ENCODE measurements at places on chromosomes 3 and 15.

DNA sequence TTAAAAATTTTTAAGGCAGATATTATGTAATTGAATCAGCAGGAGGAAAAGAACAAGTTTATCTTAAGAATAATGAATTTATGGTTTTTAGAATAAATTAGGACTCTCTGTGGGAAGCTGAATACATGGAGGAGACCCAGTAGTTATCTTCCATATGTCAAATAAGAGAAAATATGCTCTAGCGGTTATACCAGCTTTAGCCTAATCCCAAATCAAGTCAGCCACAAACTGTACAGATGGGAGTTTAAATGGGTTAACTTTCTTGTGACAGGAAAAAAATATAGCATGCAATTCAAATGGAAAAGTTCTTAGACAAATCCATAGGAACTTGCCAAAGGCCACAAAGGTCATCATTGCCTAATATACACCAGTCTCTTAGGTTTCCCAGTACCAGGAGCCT is 84.3 kb downstream of the TTBK2 start:
- no peak for DNase-seq

- DNase-seq = no peak
These were observed 23.8 kb upstream of the TM2D3 start for GRCh38 chr15:101675796-101676582.

GRCh38 chr15:48647962-48648361 is 2.5 kb upstream of the FBN1 start:
- no peak for DNase-seq

DNA sequence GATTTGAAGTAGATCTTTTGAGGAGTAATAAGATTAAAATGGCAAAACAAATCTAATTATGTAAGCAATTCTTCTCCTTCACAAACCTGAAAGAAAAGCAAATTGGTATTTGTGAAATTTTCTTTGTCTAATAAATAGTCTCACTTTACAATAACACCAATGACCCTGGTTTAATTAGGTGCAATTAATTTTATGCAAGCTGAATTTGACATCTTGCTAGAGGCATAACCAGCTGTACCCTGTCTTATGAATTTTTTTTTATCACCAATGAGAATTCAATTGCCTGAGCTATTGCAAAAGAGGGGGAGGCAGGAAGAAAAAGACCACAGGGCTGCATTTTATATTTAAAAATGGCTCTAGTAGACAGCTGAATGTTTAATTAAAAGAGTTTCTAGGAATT is 113.5 kb upstream of the IL12A start:
- peak; percentile 22 for DNase-seq

- no peak for DNase-seq
These were observed 42.1 kb downstream of the MINAR1 start for GRCh38 chr15:79474252-79474651.

DNA sequence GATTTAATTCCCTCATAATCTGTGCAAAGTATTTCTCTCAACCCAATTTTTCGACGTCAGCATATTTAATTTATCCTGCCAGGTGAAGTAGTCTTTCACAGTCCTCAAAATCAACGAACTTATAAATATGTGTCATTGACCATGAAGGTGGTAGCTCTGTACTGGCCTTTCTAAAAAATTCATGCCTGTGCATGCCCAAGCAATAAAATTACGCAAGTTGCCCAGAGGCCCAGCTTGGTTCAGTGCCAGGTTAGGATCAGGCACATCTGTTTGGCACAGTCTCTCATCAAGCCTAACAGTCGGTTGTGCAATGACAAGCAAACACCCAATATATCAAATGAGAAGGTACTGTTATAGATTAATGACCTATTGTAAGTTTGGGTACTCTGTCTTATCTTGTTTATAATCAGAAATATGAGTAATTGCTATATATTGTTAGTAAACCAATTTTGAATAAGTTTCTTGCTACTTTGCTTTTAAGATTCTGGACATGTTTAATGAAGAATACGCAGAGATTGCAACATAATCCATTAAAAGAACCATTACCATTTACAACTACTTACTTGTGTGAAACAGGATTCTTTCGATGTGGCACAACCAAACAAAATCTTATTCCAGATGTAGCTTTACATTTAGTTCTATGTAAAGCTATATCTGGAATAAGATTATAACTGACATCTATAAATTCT is 159.0 kb upstream of the IL12A start:
- peak; percentile 97 for DNase-seq

GRCh38 chr3:144763878-144764454 is 792.3 kb downstream of the DIPK2A start:
- no peak for DNase-seq

GRCh38 chr15:66955001-66955516 is 110.3 kb upstream of the SMAD3 start:
- DNase-seq = no peak

GRCh38 chr3:185727873-185728272 is 97.0 kb downstream of the IGF2BP2 start:
- no peak for DNase-seq

- peak; percentile 80 for DNase-seq
These were observed 215.6 kb upstream of the RBMS3 start for GRCh38 chr3:29065211-29065785.

GRCh38 chr15:51085764-51086163 is 8.9 kb downstream of the TNFAIP8L3 start:
- DNase-seq = no peak

GRCh38 chr15:25971053-25971452 is 107.9 kb upstream of the ATP10A start:
- DNase-seq = no peak

- DNase-seq = peak; percentile 57
These were observed 309.6 kb downstream of the TUSC7 start for GRCh38 chr3:117019082-117019713.

DNA sequence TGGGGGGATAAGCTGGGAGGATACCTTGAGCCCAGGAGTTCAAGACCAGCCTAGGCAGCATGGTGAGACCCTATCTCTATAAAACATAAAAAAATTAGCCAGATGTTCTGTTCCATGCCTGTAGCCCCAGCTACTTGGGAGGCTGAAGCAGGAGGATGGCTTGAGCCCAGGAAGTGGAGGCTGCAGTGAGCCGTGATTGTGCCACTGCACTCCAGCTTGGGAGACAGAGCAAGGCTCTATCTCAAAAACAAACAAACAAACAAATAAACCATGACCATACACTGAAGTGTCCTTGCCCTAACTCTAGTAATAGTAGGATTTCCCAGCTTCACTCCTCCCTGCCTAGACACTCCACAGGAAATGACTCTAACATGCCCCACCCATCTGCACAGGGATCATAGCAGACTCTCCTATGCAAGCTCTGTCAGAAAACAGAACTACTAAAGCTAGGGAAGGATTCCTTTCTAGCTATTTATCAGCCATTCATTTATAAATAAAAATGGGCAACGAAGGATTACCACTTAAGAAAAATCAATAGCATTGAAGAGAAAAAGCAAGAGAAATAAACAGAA is 4.6 kb downstream of the ERICH6 start:
- no peak for DNase-seq

DNA sequence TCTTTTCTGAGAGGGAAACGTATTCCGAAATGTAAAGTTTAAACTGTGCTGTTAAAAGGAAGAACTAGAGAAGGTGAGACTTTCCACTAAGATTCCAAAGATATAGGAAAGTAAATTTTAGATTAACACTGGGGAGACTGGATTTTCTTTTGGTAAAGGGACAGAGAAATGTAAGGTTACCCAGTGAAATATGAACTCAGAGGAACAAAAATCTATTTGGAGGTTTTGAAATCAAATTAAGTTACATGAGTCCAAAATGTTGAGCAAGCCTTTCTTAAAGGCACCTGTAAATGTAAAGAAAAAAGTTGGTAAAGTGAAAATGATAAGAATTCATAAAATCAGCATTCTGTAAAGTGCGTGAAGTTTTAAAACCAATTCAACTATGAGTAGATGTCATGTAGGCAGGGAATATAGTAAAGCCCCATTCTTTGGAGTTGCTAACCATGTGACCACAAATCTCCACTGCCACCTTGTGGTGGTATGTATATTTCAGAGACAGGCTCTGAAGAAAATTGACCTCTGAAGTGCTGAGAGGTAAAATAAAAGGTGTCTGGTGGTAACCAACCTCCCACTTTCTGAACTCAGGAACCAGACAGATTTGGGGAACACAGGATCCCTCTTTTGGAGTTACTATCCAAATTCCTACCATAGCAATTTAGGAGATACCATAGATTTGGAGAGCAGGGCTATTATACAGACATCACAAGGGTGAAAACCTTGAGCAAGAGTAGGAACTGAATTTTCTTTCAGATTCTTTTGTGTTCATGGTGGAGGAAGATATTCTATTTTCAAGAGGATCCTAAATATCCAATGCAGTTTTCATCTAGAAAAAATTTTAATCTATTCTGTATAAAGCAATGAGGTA is 215.3 kb downstream of the ROBO2 start:
- peak; percentile 77 for DNase-seq

DNA sequence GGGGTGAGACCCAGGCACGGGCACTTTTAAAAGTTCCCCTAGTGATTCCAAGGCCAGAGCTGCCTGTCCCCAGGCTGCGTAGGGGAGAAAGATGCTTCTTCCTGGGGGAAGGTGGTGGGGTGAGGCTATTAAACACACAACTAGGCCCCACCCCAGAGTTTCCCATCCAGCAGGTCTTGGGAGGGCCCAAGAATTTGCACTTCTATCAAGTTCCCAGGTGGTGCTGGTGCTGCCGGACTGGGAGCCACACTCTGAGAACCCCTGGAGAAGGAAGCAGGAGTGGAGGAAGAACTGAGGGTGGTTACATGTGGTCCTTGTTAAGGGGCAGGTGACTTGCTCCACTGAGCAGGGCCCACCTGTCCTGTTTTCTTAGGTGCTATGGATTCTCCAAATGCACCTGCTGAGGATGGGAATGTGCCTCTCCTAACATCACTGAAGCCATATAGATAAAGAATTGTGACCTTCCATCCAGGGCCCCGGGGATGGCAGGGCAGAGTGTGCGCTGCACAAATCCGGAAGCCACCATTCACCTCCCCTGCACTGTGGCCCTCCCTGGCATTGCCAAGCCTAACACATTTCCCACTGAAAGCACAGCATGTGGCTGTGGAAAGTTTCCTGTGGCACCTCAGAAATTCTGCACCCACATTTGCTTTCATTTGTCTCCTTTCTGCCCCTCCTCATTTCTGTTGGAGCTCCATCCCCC is 111.5 kb upstream of the MEF2A start:
- no peak for DNase-seq

DNA sequence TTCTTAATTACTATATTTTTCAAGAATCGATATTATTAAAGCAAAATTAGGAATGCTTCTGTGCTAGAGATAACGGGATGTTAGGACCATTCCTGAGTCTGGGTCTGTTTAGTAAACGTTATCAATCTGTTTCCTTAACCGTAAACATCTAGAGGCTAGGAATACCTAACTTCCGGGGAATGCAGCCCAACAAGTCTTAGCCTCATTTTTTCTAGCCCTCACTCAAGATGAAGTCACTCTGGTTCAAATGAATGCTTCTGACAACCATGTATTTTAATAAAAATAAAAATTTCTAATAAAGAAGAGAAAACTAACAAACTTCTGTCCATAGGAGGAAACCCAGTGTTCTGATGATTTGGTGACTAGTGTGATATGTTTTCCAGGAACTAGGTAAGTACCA is 11.1 kb upstream of the SELENOK start:
- DNase-seq = no peak

DNA sequence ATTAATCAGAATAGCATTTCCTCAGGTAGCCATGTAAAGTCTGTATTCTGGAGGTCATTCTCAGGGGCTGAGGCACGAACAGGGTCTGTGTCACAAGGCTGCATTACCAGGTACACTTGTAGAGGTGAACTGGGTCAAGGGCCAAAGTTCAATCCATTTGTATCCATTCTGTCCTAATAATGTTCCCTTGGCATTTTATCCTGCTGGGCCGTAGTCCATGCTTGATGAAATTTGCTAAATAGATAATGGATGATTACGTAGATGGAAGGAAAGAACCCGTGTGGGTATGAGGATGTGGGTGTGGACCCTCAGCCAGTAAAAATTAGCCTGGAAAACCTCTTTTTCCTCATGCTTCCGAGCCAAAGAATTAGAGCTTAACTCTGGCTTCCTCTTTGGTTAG is 785.9 kb downstream of the GRM7 start:
- DNase-seq = no peak

DNA sequence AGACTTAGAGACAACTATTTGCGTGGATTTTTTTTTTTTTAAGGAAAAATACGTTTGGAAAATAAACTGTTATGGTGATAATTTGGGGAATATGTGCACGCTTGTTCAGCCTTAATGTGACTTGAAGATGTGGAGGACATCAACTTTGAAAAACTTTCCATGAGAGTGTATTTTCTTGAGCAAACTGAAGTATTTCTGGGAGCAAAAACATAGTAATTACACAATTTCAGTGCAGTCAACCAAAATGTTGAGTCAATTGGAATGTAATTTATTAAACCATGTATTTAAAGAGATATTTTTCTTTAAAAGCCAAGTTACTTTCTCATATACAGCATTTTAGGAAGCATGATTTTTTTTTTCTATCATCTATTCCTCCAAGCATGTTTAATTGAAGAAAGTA is 80.3 kb upstream of the FLNB start:
- DNase-seq = no peak

DNA sequence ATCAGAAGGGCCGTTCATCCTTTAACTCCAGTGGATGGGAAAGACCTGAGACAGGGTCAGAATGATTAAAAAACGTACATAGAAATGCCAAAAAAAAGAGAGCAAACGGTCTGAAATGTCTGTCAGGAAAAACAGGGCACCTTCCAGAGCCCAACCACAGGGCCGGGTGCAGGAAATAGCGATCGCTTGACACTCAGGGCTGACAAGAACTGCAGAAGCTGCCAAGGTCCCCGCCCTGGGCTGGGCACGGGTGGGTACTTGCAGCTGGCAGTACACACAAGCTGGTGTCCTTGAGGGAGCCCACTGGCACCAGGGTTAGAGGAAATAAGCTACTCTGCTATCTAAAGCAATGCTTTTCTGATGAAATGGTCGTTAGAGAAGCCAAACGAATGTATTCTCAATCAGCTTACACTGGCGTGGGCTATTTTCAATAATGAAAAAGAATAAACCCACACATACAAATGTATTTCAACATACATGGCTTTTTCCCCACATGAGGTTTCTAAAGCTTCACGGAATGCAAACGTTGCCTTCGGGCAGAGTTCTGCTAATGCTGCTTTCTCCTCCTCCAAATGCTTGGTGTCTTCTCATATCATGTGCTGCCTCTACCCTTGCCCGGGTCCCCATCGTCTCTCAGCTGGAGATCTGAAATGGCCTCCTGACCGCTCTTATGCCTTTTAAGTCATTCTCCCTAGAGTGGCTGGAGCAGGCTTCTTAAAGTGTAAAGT is 15.6 kb downstream of the FRMD4B start:
- DNase-seq = no peak

GRCh38 chr3:138768125-138768524 is 66.6 kb downstream of the PIK3CB start:
- no peak for DNase-seq

GRCh38 chr3:160098261-160098908 is 109.8 kb downstream of the IL12A start:
- DNase-seq = no peak

GRCh38 chr3:88433568-88433967 is 283.8 kb downstream of the C3orf38 start:
- DNase-seq = no peak

Data from NCI-H1417 (cell line).